CD8-positive, alpha-beta T cell (primary cell): ENCODE measurements at places on chromosomes 5 and 9.

DNA sequence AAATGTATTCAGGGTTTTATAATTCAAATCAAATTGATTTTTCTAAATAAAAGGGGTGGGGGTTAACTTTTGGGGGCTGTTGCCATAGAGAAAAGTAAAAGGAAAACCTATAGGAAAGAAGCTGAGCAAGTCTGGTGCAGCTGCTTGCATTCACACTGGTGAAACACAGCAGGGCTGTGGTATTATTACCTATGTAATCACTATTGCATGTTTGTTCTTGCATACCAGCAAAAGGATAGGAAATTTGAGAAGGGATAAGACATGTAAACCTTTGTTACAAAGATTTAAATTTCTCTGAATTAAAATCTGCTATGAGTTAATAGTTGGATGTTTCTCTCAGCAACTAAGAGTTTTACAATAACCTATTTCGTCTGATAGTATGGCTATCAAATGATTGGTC, 346.7 kb downstream of the EFNA5 start:
- no peak for DNase-seq

GRCh38 chr9:134568116-134568515, 73.5 kb upstream of the COL5A1 start:
- DNase-seq = no peak

DNA sequence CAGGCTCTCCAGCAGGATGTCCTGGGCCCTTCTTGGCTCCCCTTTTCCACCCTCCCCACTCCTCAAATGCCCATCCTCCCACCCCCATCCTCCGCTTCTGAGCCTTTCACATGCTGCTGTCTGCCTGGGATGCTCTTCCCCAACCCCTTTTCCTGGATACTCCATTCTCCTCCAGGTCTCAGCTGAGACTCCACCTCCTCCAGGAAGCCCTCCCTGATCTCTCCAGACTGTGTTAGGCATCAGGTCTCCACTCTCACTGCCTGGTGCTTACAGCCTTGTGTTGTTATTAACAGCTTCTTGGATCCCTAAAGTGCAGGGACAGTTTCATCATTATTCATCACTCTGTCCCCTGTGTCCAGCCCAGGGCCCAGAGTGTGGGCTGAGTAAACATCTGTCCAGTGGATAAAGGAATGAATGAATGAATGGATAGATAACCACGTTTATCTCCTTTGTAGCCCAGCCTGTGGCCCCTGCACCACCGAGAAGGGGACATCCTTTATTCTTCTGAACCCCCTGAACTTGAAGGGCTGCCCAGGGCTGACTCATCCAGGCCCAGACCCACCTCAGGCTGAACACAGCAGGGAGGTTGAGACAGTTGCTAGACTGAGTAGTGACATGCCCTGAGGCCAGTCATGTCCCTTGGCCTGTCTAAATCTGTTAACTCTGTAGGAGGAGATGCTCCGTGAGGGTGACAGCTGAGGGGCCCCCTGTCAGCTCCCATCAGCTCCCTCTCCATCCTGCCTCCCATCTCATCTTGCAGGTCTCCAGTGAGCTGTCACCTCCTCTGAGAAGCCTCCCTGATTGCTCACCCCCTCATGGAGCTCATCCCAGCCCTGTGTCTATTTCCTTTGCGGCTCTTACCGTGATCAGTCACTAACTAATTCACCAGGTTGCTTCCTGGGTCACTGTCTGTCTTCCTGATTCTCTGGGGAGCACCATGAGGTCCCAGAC, 14.6 kb upstream of the LAMC3 start:
- DNase-seq = no peak

GRCh38 chr9:126611193-126611591, 2.5 kb upstream of the LMX1B start:
- no peak for DNase-seq

DNA sequence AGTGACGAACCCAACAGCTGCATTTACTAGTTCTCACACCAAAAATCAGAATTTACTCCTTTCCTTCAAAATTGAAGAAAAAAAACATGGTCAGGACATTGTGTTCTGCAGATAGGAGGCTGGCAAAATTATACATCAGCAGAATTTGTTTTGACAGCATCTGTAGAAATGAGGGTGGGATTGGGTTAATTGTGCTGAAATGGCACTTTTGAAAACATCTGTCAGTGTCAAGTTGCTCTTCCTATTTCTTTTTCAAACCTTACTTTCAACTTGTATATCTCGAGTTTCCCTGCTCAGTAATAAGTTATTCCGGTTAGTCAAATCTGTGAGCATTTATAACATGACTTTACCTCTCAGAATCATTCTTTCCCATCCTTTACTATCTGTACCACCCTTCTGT, 19.8 kb downstream of the WDR36 start:
- no peak for DNase-seq

DNA sequence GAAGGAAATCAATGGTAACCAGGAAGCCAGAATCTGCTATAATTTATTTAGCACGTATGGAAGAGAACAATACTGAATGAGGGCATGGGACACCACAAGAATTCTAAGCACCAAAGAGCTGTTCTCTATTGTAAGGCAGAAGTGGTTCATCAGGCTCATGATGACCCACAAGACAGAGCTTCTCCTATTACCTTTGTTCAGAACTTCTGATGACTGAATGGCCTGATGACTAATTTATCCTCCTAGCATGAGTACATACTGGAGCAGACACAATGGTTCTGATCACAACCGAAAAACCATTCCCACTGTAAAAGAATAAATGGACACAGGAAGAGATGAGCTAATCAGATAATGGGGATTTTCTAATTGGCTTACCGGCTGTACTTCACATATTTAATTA, 329.8 kb upstream of the PDE4D start:
- no peak for DNase-seq

DNA sequence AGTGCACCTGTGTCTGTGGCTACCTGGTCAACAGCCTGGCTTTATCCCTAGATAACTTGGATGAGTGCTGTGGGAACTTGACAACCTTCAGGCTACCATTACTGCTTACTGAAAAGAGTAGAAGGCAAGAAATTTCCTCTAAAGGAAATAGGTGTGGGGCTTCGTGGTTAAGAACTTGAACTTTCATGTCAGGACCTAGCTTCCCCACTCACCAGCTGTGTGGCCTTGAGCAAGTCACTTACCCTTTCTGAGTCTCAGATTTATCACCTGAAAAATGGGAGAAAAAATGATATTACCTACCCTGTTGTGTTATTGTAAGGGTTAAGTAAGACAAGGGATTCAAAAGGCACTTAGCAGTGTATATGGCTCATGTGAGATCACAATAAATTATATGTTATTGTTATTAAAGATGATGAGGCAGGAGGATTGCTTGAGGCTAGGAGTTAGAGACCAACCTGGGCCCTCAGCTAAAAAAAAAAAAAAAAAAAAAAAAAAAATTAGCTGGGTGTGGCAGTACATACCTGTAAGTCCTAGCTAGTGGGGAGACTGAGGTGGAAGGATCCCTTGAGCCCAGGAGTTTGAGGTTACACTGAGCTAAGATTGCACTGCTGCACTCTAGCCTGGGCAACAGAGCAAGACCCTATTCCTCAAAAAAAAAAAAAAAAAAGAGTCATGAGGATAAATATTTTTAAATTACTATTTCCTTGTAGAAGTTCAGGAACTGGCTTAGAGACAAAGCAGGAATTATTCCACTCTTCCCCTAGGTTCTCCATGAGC, 97.0 kb upstream of the SPRY4 start:
- no peak for DNase-seq
